ENCODE measurements at places on chromosomes 5 and 9. TPM values are rescaled to one million over a fixed set of nuclear protein-coding genes. Genes with fewer than 3 reads are reported as not detected.

- no peak for DNase-seq
Observed at GRCh38 chr9:93505541-93506132, 52.3 kb upstream of the FAM120AOS start.

- DNase-seq = no peak
Observed at GRCh38 chr9:114777821-114778609, 27.8 kb downstream of the TNFSF15 start.

- peak; percentile 68 for DNase-seq
Observed at GRCh38 chr9:90578126-90578815, 64.4 kb downstream of the DIRAS2 start.

GRCh38 chr9:89616411-89616810, 11.6 kb downstream of the GADD45G start:
- no peak for DNase-seq

GRCh38 chr5:108101821-108102220, 280.1 kb downstream of the FBXL17 start:
- DNase-seq = no peak

GRCh38 chr5:144169904-144170275, 569 bp downstream of the YIPF5 start:
- no peak for DNase-seq

GRCh38 chr5:137142764-137143605, 356.1 kb downstream of the SPOCK1 start:
- DNase-seq = peak; percentile 100

DNA sequence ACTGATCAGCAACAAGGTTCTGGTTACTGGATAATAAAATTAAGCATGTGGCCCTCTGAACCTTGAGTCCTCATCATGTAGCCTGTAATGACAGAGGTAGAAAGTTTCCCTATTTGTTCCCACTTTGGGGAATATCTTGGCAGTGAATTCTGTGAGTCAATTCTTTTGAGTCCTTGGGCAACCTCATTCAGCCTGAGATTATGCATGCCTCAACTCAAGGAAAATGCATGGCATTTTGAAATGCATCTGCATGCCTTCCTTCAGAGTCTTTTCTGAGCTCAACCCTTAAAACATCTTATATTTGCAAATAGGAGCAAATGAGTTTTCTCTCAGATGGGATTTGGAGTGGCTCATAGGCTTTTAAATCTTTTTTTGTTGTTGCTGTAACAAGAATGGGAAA, 218.1 kb upstream of the CD180 start:
- peak; percentile 80 for DNase-seq

GRCh38 chr9:113948891-113949570, 72.9 kb downstream of the ZNF618 start:
- DNase-seq = no peak

DNA sequence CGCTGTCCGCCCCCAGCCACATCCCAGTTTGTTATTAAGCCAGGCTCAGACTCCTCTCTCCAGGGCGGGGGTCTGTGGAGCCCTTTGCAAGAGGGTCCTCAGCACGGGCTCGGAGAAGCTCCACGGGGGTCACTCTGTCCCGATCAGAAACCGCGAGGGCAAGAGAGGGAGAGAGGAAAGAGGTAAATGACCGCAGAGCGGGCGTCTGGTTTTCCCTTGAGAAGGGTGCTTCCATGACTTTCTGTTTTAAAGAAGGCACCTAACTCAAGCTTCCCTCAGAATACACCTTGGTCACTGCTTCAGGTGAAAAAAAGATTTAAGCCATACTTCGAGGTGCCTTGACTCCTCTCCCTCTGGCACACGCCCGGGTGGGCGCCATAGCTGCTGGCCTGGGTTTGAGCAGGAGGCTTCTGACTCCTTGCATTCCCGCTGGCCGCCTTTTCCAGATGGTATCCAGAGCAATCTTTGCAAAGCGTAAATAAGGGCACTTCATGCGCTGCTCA, 5.8 kb upstream of the TERT start:
- no peak for DNase-seq

DNA sequence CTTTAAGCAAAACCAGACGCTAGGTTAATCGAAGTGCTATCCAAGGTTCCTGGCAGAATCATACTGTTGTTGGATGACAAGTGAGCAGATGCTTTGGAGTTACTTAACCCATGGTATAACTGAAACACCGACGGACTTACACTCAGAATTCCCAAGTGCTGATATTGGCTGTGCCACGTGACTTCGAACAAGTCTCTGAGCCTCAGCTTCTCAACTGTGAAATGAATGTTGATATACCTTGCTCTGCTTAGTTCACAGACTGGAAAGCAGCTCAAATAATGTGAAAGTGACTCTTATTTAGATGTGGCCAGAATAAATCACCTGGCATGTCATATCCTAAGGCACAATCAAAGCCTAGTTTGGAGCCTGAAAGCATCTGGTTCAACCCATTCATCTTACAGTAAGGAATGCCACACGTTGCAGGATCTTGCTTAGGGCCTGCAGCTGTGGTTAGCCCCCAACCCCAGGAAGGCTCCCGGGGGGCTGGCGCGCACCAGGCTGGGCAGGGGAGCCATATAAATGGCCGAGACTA, 759 bp downstream of the GEMIN5 start:
- no peak for DNase-seq

The SLC45A2 gene
- not detected for total RNA-seq

The GALT gene
- 30.2 TPM for total RNA-seq

The GLRA1 gene
- not detected for total RNA-seq

The ATP10B gene
- under 0.01 TPM for total RNA-seq

The SPATA31E1 gene
- not detected for total RNA-seq

The DRD1 gene
- not detected for total RNA-seq

Measured in renal cortical epithelial cell (primary cell).